ENCODE measurements at places on chromosomes 4 and X.

DNA sequence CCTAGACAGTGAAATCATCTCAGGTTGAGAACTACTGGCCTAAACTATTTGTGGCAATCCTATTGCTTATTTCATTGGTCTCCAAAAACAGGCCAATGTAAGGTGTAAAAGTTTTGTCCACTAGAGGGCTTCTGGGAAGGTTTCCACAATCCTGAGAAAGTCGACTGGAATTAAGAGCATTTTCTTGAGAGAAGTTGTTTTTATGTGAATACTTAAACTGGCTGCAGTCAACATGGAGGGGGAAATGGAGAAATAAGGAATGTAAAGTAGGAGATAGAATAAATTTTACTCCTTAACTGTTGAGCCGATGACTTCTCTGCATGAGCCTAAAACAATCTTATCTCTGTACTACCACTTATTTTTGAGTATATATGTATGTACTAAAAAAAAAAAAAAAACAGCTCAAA is 11.0 kb upstream of the EIF4E start:
- no peak for DNase-seq

- no peak for DNase-seq
Observed at GRCh38 chrX:47523713-47524166, 37.3 kb upstream of the ARAF start.

DNA sequence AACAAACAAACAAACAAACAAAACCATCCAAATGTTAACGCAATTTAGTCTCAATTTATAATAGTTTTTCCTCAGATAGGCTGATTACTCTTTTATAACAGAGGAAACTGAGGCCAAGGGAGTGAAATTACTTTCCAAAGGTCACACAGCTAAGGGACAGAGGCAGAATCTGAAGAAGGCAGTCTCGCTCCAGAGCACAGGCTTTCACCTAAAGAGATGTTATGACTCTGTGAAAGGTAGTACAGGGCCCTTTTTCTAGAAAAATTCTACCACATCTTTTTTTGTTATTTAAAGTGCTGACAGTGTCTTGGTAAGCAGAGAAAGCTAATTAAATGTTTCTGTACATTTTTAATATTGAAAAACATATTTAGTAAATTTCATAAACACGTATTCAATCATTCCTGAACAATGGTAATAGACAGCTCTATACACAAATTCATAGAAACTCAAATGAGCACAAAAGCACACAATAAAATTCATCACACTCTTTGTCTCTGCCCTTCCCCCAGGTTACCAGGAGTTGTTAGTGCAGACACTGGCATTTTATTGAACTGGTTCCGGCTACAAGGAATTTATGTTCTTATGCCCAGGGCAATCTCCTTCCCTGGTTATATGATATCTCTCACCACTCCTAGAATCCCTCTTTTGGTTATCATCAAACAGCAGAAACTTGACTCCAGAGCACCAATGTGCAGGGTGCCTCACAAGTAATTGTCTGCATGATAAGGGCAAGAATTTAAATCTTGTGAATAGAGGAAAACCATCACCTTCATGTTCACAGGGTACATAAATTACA is 7.7 kb upstream of the APBB2 start:
- no peak for DNase-seq

- DNase-seq, result no peak
Observed at GRCh38 chr4:140995058-140995457, 138.2 kb downstream of the RNF150 start.

DNA sequence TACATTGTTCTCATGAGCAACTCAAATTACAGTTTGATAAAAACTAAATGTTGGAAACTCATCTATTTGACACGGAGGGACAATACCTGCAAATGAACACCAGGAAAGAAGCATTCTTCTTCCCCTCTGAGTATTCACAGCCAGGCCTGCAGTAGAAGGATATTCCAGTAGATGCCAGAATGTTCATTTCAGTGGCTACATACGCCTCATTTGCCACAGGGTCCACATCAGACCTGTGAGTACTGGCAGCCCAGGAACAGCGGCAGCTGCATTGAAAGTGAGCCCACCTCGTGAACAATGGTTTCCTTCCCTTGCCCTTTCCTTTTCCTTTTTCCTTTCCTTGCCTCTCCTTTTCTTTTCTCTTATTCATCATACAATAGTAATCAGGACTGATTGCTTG is 81.1 kb upstream of the NEIL3 start:
- DNase-seq, result no peak

DNA sequence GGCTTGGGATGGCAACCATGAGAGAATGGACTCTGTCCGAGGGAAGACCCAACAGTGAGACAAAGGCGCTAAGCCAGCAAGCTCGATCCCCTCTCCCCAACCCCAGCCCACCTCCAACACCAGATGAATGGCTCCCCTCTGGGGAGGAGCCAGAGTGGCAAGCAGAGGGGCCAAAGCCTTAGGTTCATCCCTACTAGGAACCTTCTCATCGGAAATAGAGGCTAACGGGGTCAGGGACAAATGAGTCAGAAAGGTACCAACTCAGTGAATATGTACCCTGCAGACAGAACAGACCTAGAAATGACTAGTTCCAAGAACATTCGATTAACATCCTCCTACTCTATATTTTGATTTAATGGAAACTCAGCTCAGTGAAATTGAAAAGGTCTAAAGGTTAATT is 73.9 kb downstream of the NSG1 start:
- DNase-seq, result no peak

- no peak for DNase-seq
Observed at GRCh38 chr4:138553001-138553845, 311.1 kb upstream of the SLC7A11 start.

DNA sequence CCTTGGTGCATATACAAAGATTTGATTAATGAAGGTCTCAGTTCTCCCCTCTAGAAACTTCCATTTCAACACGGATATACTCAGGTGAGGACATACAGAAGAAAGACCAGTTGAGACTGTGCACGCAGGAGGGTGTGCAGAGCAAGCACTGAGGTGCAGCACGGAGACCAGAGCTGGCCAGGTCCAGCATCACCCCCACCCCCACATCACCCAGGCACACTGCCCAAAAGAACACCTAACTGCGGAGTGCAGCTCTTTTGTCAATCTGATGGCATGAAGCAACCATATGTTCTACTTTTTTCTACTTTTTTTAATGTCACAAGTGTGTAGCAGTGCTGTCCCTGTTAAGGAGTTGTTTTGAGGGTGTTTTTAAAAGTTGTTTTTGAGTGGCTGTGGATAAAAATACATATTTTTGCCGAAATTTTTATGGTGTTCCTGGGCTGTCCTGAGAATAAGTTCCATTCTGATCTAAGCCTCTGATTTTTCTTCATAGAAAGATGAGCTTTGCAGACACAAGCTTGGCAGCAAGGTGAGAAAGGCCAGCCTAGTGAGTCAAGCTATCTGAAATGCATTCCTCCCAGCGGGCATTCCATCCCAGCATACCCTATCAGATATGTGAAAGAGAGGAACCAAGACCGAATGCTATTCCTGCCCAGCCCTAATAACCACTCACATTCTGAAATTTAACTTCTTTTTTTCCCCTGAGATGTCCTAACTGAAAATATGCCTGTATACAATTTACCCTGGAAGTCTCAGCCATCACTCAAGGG is 173.7 kb downstream of the PTTG2 start:
- no peak for DNase-seq

DNA sequence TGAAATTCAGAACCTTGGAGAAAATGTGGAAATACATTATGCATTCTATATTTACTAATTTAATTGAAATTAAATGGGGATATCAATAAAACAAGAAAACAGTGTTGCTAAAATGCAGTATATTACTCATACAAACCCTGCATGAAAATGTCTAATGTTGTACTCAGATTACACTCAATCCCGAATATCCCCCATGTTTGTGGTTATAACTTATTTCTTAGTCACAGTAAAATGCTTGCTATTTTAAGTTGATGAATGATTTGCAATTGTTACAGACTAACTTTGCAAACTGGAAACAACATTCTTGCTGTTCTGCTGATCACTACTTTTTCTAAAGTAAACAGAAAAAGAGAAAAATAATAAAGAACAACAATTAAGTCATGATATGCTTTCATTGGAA is 33.1 kb upstream of the ANXA10 start:
- DNase-seq, result no peak

GRCh38 chr4:27318740-27319139 is 458.1 kb downstream of the STIM2 start:
- no peak for DNase-seq

GRCh38 chr4:108980455-108981239 is 217.8 kb upstream of the ETNPPL start:
- DNase-seq, result no peak

- DNase-seq, result no peak
Observed at GRCh38 chrX:149036086-149036485, 469.0 kb downstream of the IDS start.

DNA sequence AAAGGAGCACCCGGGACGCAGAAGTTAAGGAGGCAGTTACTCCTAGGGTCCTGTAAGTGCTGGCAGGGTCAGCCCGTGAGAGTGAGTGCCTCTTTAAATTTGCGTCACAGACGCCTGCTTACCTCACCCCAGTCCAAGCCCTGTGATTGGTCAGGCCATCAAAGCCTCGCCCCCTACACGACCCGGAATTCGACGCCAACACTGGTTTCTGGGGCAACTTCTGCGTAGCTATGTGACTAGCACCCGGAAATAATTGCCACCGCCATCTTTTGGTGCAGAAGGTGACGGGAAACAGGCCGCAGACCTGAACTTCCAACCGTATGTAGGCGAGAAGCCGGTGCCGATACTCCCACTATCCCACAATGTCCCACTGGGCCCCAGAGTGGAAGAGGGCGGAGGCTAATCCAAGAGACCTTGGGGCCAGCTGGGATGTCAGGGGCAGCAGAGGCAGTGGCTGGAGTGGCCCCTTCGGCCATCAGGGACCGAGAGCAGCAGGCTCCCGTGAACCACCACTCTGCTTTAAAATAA is at the start of gene DDX53:
Gene DDX53, plus strand, starts transcription at position 265 of the 528 bp plus-strand sequence. Its CDS starts 98 bp downstream, at position 363.
- no peak for DNase-seq

DNA sequence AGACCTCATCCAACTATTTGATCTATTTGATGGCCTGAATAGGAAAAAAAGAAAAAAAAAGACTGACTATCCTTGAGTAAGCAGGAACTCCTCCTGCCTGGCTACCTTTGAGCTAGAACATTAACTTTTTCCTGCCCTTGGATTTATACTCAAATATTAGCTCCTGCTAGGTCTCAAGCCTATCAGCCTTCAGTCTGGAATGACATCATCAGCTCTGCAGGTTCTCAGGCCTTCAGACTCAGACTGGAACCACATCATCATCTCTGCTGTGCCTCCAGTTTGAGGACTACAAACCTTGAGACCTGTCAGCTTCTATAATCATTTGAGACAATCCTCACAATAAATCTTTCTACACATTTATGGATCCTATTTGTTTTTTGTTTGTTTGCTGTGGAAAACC is 754.0 kb upstream of the SLIT2 start:
- DNase-seq, result no peak

DNA sequence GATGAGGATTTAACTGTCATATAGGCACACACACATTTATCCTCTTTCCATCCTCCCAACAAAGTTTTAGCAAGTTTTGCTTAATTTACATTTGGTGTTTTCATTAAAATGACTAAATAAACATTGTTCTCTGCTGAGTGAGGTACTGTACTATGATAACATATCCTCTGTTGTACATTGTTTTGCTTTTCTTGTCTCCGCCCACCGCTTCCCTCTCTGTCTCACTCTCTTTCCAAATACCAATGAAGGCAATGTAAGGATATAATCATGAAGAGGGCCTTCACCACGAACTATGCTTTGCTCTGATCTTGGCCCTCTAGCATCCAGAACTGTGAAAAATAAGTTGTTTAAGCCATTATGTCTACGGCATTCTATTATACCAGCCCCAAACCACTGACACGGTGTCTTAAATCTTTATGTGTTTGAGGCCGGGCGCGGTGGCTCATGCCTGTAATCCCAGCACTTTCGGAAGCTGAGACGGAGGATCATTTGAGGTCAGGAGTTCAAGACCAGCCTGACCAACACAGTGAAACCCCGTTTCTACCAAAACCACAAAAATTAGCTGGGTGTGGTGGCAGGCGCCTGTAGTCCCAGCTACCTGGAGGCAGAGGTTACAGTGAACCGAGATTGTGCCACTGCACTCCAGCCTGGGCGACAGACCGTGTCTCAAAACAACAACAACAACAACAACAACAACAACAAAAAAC is 65.3 kb downstream of the HPRT1 start:
- no peak for DNase-seq

DNA sequence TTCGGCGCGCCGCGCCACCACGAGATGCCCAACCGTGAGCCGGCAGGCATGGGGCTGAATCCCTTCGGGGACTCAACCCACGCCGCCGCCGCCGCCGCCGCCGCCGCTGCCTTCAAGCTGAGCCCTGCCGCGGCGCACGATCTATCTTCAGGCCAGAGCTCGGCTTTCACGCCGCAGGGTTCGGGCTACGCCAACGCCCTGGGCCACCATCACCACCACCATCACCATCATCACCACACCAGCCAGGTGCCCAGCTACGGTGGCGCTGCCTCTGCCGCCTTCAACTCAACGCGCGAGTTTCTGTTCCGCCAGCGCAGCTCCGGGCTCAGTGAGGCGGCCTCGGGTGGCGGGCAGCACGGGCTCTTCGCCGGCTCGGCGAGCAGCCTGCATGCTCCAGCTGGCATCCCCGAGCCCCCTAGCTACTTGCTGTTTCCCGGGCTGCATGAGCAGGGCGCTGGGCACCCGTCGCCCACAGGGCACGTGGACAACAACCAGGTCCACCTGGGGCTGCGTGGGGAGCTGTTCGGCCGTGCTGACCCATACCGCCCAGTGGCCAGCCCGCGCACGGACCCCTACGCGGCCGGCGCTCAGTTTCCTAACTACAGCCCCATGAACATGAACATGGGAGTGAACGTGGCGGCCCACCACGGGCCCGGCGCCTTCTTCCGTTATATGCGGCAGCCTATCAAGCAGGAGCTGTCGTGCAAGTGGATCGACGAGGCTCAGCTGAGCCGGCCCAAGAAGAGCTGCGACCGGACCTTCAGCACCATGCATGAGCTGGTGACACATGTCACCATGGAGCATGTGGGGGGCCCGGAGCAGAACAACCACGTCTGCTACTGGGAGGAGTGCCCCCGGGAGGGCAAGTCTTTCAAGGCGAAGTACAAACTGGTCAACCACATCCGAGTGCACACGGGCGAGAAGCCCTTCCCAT is 1.1 kb downstream of the ZIC3 start:
- no peak for DNase-seq

- no peak for DNase-seq
Observed at GRCh38 chr4:19944251-19944650, 307.5 kb upstream of the SLIT2 start.

DNA sequence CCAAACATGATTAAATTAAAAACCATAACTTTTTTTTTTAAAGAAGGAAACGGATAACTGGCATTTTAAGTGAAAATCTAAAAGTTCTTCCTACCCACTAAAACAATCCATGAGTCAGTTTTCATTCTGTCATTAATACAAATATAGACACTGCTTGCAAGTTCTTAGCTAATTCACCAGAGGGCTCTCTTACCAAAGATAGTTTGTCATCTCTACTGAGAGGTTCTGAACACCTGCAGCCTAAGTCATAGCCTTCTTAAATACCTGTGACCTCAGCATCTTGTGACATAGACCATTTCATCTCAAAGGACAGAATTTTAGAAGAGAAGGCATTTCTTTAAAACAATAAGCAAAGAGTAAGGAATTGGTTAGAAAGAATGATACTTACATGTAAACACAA is 65.3 kb upstream of the FAM120C start:
- DNase-seq, result no peak

- DNase-seq, result no peak
Observed at GRCh38 chrX:129478516-129478915, 44.8 kb downstream of the SMARCA1 start.

- no peak for DNase-seq
Observed at GRCh38 chr4:88251924-88252323, 32.4 kb downstream of the PPM1K start.

All from NCI-H1417 treated with DMSO at 0.1 percent for 48 hours (cell line).